Common myeloid progenitor, CD34-positive (primary cell): ENCODE measurements at places on chromosomes 12 and 14.

DNA sequence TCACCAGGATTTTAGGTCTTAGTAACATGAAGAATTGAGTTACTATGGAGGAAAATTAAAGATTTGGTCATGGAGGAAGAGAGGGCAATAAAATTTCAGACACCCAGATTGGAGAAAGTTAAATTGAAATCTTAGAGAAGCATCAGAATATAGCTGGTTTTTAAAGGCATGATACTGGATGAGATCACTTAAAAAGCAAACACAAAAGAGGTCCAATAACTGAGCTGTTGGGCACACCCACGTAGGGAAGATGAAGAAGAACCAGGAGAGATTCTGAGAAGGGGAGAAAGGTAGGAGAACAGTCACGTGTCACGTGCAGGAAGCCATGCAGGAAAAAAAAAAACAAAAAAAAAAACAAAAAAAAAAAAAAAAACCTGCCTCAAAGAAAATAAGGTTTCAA, 18.8 kb downstream of the CAPS2 start:
- DNase-seq, result no peak

- no peak for DNase-seq
Observed at GRCh38 chr12:48351022-48351708, 446 bp upstream of the ZNF641 start.

DNA sequence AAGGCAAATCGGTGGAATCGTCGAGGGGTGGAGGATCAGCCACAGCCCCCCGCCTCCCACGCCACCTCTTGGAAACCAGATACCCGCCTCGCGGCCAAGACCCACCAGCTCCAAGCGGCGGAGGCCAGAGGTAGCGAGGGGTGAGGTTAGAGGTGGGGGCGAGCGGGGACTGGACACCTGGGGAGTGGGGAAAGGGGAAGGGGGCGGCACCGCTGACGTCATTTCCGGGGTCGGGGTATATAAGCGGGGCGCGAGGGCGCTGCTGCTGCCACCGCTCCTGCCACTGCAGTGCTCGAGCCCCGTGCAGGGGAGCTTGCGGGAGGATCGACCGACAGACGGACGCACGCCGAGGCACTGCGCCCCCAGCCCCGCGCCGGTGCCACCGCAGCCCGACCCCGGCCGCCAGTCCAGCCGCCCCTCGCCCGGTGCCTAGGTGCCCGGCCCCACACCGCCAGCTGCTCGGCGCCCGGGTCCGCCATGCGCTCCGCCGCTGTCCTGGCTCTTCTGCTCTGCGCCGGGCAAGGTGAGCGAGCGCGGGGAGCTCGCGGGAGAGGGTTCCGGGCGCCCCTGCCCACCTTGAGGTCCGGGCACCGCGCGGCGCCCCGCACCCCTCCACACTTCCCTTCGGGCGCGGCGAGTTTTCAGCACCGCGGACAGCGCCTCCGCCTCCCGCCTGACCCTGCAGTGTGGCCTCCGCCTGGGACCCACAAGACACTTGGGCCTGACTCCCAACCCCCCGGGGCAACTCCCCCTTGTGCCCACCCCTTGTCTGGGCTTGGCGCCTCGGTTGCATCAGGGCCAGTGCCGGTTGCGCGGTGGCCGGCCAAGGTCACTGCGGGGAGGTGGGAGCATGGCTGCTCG, at the start of gene CHGA:
Gene CHGA, plus strand, starts transcription at position 268 of the 861 bp plus-strand sequence. Its CDS starts 210 bp downstream, at position 478.
- peak; percentile 82 for DNase-seq

- DNase-seq, result no peak
Observed at GRCh38 chr12:45478931-45479330, 250.6 kb upstream of the ARID2 start.

DNA sequence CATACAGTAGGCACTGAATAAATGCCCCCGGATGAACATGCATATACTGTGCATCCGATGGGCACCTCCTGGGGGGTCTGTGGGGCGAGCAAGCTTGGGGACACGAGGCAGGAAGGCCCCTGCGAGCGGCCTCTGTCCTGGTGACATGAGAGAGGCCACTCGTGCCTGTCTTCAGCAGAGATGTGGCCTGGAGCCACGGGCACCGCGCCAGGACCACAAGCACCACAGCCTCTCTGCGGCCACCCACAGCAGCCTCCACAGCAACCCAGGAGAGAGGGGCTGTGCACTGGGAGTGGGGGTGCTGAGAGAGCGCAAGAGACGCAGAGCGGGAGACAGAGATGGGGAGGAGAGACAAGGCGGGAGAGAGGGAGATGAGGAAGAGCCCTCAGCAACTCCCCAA, 118.5 kb downstream of the RFLNA start:
- no peak for DNase-seq

GRCh38 chr14:95025941-95026340, 131.4 kb downstream of the DICER1 start:
- DNase-seq, result no peak

- DNase-seq, result peak; percentile 92
Observed at GRCh38 chr14:68397371-68397811, 395.5 kb downstream of the ZFP36L1 start.

DNA sequence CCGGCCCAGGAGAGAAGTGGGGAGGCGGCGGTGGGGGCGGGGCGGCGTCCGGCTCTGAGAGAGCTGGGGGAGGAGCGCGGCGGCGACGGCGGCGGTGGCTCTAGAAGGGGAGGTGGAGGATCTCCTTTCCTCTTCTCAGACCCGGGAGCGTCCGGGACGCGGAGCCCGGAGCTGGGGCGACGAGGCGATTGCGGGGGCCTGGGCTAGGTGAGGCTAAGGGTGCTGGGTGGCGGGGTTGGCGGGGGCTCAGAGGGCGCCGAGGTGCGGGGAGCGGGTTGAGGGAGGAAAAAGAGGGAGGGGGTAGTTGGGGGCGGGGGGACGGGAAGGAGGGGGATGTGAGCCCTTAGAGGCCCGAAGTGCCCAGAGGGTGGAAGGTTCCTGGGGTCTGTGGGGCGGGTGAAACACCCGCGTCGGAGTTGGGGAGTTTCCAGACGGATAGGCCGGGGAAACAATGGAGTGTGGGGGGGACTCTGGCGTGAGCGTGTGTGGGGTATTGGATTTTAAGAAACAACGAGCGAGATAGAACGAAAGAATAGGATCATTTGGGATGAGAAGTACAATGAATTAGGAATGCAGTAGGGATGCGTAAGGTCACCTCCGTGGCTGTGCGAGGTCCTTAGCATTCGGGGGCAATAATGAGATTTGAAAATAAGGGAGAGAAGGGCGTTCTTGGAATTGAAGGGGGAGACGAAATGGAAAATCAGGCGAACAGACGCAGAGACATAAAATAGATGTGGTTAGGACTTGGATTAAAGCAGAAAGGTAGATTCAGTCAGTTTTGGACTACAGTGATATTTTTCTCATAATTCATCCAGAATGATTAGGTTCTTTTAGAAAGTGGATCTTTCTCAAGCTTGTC, at the start of gene SPATS2:
Gene SPATS2, plus strand, starts transcription at position 82 of the 859 bp plus-strand sequence. CDS start 93,551 bp downstream, outside the sequence.
- peak; percentile 76 for DNase-seq

- no peak for DNase-seq
Observed at GRCh38 chr14:72610096-72610830, 283.6 kb downstream of the DPF3 start.

GRCh38 chr14:81831128-81831820, 297.6 kb upstream of the SEL1L start:
- DNase-seq, result no peak

GRCh38 chr12:14357486-14357885, 8.0 kb upstream of the ATF7IP start:
- DNase-seq, result no peak

DNA sequence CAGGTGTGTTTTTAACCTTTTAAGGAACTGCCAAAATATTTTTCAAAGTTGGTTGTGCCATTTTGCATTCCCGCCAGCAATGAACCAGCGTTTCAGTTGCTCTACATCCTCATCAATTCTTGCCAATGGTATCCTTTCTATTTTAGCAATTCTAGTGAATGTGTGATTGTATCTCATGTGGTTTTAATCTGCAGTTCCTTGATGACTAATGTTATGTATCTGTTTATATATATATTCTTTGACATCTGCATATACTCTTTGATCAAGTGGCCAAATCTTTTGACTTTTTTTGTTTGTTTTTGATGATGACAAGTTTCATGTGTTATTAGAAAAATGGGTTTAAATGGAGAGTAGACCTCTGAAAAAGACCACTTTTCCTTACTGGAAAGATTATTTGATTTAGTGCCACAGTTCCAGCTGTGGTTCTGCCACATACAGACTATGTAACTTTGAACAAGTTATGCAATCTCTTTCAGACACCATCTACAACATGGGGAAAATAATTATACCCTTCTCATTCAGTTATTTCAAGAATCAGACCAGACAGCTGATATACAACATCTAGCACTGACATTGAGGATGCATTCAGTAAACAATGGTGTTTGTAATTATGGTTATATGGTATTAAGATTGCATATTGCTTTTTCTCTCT, 146.3 kb upstream of the CNOT2 start:
- DNase-seq, result no peak

DNA sequence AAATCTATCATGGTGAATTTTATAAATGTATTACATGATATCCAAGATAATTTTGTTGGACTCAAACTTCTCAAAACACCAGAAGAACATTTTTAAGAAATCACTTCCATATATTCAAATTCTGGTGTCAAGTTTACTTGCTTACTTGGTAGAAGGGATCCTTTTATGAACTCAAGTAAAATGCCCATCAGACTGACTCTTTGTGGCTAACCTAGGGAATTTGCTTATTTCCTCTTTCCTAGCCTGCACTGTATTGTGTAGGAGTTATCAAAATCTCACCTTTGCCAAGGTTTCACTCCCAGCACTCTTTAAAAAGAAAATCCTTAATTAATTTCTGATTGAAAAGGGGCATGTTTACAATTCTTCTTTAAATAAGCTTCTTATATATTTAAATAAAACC, 196.5 kb downstream of the DUSP6 start:
- DNase-seq, result no peak

- DNase-seq, result no peak
Observed at GRCh38 chr12:60072911-60073310, 477.1 kb downstream of the SLC16A7 start.

DNA sequence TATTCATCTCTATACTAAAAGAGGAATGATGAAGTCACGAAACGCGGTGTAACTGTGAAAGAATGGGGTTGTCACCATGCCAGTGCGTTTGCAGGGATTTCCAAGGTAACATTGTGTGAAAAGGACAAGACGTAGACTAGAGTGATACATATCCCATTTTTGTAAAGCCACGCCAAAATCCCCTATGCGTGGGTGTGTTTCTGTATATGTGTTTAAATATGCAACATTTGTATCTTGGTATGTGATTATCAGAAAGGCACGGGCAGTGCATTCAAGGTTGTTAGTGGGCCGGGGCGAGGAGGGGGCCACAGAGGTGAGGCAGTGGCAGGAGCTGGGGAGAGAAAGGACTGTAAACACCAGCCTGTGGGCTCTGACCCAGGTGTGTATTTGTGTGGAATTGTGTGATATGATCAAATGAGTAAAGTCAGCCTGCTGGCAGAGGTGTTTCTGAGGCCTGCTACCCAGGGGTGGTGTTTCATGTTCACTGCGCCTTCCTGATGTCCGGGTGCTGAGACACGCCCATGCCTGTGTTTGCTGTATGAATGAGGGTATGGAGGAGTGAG, 137.8 kb downstream of the ADGRD1 start:
- DNase-seq, result no peak

DNA sequence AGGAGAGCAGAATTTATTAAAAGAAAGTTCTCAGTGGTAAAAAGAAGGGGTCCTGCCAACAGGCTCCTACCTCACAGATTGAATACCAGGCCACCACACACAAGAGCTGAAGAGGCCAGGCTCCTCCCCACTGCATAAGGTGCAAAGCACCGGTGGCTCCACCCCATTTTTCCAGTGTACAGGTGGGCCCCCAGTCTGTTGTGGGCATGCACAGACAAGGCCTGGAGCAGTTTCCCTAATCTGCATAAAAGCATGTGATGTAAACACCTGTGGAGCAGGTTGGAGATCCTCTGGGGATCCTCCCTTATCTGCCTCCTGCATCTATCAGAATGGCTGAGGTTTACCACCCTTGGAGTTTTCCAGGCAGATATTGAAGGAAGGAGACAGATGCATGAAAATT, 45.7 kb upstream of the PDZRN4 start:
- DNase-seq, result no peak

DNA sequence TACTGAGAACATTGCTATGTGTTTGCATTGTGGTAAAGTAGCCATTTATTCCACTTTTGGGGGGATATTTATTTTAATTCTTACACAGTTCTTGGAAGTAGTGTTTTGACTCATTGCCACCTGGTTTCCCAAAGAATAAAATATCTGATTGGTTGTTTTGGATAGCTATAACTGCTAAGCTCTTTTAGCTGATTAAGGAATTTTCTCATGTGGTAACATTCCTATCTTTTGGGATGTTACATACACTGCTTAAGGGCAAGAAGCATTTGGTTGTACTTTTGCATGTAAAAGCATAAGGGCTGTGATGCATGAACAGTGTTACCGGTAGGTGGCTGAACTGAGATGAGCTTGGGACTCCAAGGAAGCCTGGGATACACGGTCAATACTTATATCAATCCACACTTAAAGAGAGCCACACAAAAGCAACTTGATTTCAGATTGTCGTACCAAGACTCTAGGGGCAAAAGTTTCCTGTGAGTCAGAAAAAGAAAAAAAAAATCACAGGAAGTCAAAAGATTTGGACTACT, 71.4 kb upstream of the PRKD1 start:
- no peak for DNase-seq

DNA sequence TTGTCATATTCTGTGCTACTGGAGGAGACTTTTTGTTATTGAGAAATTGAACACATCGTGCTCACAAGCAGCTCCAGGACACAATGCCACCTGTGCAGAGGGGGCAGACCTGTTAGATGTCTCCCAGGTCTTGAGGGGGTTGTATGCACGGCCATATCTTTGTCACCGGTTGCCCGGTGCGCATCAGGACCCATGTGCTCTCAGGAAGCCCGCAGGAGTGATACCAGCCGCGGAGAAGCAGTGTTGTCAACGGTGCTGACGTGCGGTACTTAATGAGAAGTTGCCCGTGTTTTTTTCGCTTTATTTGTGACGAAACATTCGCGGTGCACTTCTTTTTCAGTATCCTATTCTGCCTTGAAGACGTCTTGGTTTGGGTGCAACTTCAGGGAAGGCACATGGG, 128.2 kb upstream of the RTL1 start:
- DNase-seq, result no peak

- DNase-seq, result peak; percentile 31
Observed at GRCh38 chr12:56947633-56948456, 9.6 kb downstream of the RDH16 start.

DNA sequence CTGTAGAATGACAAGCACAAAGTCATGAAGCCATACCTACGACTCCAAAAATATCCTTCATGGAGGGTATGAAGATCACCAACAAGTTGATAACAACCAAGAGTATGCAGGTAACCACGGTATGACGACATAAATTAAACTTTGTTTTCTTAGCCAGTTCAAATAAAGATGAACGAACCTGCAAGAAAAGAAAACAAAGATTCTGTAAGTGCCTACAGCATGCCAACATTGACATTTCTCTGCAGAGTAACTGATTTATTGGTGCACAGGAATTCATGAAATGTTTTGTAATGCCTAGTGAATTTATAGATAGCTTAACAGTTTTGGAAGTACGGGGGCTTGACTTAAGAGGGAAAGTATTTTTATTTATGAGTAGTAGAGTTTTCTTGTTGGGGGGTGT, 71.0 kb downstream of the SLC38A1 start:
- no peak for DNase-seq

- no peak for DNase-seq
Observed at GRCh38 chr14:101893759-101894158, 70.6 kb upstream of the DYNC1H1 start.

- no peak for DNase-seq
Observed at GRCh38 chr14:103867020-103867419, 19.6 kb upstream of the PPP1R13B start.

- no peak for DNase-seq
Observed at GRCh38 chr14:21398901-21399300, 15.1 kb upstream of the SUPT16H start.
